ENCODE measurements at places on chromosomes 1 and 21. TPM values are rescaled to one million over a fixed set of nuclear protein-coding genes. Genes with fewer than 3 reads are reported as not detected.

- DNase-seq = no peak
Measured at GRCh38 chr1:70061231-70061630, 144.1 kb downstream of the LRRC40 start.

EXO1 gene
- 66.3 TPM for total RNA-seq

DNA sequence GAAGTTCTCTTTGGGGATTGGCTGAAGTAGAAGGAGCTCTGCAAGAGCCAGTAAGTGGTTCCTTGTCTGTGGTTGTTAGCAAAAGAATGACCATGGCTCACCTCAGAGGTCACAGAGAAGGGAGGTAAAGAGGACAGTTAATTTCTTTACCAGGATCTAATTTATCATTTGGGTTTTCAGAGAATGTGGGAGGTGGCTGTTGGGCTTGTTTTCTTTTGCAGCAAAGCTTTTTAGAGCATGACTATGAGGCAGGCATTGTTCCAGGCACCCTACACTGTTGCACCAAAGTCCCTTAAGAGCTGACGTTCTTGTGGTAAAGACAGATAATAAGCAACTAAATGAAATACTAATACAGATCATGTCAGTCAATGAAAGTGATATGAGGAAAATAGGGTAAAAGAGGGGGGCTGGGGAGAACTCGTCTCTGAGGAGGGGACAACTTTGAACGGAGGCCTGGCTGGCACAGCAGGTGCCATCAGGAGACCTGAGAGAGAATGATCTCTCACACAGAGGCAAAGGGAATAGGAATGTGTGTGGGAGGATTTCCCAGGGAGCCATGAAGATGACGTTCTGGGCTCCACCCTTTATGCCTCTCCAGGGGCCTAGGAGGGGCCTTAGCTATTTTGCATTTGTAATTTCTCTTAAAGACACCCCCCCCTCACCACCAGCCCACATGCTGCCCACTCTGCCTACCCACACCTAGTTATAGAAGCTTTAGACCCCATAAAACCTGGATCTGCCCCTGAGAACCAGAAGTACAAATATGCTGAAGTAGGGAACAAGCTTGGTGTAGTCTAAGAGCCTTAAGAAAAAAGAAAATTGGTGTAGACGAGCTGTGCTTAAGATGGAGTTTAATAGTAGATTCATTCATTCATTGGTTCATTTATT lies 177.5 kb downstream of the ROR1 start:
- DNase-seq = no peak

LCE1C gene
- total RNA-seq = not detected

MANEAL gene
- total RNA-seq = 20.0 TPM

LDLRAP1 gene
- total RNA-seq = 36.2 TPM
